ENCODE measurements at places on chromosomes 13 and 19.

GRCh38 chr19:42369433-42370067 lies 20.5 kb downstream of the CNFN start:
- no peak for ATAC-seq

- ATAC-seq: no peak
Measured at GRCh38 chr13:34578917-34579316, 363.2 kb upstream of the NBEA start.

DNA sequence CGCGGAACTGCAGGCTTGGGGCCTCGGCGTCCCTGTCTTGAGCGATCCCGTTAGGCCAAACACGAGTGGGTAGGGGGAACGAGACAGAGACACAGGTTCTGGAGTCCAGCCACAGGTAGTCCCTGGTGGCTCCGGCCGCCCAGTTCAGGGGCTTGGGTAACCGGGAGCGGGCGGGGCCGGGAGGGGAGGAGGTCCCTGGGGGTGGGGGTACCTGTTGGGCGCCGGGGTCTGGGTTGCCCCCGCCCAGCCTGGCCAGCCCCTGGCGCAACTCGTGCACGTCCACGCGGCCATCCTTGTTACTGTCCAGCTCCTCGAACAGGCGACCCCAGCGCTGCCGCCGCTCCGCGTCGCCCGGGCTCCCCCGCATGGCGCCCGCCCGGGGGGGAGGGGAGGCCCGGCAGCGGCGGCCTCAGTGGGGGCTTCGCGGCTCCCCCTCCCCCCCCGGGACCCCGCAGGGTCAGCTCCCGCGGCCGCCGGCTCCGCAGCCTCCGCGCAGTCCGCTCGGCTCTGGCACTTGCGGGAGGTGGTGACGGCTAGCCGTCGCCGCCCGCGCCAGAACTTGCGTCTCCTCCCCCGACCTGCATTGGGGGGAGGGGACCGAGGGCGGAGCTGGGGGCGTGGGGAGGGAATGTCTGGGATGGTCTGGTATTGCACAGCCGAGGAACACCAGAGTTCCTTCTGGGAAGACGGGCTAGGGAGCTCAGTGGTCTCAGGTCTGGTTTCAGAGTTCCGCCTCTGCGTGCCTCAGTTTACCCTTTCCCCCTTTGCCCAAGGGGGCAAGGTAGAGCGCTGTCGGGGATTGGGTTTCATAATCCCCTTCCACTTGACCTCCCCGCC lies at the start of gene SLC25A23:
Gene SLC25A23, minus strand, starts transcription at position 531 of the 837 bp plus-strand sequence. Its CDS starts 164 bp downstream, at position 367.
- ATAC-seq: peak; percentile 74

- peak; percentile 99 for ATAC-seq
Measured at GRCh38 chr13:32164622-32165268, 133.2 kb downstream of the FRY start.

DNA sequence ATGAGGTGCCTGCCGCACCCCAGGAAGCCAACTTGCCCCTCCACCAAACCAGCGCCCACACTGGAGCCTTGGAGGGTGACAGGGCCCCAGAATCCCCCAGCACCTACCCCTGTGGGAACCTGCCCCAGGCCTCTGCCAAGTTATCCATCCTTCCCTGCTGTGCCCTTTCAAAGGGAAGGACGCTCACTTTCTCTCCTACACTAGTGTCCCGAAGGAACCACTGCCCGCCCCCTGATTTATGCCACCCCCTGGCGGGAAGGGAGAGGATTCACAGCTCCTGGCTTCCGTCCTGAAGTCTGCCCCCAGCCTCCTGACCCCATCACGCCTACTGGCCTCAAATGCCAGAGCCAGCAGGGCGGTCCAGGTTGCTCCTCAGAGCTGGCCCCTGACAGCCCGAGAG lies 1.4 kb downstream of the EVI5L start:
- ATAC-seq: no peak

DNA sequence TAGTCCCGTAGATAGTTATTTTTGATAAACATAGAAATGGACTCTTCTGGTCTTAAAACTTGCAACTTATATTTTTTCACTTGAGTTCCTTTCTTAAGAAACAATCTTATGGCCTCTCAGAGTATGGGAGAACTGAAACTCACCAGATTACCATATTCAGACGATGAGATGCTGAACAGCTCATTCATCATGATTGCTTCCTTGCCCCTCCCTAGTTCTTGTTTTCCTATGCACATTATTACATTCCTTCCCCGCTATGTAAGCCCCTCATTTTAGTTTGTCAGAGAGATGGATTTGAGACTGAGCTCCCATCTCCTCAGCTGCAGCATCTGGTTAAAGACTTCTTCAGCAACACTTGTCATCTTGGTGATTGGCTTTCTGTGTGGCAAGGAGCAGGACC lies 158.5 kb downstream of the SLITRK6 start:
- ATAC-seq: no peak

DNA sequence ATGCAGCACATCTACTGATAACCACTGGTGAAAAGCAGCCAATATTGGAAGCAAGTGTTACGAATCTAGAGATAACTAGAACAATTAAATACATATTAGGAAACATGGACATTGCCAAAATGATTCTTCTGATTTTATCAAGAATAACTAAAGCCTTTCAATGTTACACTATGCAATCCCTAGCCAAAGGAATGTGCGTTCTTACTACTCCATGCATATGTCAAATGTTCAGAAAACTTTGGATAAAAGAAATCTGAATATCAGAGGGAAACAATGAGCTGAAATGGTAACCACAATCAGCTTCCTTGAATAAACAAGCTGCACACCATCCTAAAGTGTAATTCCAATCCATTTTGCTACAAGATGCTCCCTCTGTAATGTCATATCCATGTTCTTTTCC lies 951 bp upstream of the POSTN start:
- no peak for ATAC-seq

DNA sequence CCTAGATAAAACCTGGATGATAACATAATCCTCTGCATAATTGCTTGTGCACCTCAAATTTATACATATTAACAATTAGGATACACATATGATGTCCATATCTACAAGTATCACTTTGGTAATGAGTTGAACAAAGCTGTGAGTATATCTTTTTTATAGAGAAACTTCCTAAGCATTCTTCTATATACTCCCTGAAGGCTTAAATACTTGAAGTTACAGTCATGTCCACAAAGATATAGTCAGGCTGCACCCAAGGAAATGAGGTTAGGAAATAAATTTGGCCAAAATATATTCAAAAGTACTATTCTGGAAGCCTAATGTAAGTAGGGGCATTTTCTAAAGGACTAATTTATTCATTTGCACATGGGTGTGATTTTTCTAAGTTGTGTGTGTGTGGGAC lies 761.5 kb downstream of the PCDH9 start:
- no peak for ATAC-seq

GRCh38 chr19:19548915-19549759 lies 11.1 kb downstream of the CILP2 start:
- ATAC-seq: no peak

- ATAC-seq: peak; percentile 36
Measured at GRCh38 chr13:36674337-36675212, 755 bp downstream of the SERTM1 start.

DNA sequence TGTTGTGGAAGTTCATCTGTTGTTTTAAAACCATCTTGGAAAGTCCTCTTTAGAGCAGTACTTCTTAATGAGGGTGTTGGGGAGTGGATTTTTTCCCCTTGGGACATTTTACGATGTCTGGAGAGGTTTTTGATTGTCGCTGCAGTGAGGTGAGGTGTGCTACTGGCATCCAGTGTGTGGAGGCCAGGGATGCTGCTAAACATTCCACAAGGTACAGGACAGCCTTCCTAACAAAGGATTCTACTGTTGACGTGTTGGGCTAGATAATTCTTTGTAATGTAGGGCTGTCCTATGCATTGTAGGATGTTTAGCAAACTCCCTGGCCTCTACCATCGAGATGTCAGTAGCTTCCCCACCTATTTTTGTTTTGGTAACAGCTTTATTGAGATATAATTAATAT lies 33.3 kb downstream of the NAA16 start:
- ATAC-seq: no peak

- ATAC-seq: no peak
Measured at GRCh38 chr13:24718192-24718965, 38.2 kb downstream of the ATP12A start.

- ATAC-seq: no peak
Measured at GRCh38 chr13:99124046-99124400, 76.6 kb upstream of the UBAC2 start.

DNA sequence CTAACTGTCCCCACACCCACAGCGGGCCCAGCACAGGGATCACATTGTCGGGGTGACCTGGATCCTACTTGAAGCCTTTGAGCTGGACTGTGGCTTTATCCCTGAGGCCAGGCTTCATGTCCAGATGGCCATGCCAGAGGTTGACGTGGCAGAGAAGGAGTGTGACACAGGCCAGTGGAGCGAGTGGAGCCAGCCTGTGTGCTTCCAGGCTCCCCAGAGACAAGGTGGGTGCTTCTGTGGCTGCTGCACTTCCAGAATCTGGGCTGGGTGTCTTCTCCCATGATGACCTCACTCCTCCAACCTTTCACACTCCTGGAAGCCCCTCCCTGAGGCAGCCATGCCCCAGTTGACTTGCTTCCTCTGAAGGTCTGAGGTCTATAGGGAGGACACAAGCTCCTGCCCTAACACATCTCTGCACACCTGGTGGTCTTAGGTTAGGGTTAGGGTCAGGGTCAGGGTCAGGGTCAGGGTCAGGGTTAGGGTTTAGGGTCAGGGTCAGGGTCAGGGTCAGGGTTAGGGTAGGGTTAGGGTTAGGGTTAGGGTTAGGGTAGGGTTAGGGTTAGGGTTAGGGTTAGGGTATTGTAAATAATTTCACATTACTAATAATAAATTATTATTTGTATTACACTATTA lies 13.1 kb upstream of the MZF1 start:
- peak; percentile 27 for ATAC-seq

- no peak for ATAC-seq
Measured at GRCh38 chr13:77417897-77418296, 91.0 kb upstream of the MYCBP2 start.

DNA sequence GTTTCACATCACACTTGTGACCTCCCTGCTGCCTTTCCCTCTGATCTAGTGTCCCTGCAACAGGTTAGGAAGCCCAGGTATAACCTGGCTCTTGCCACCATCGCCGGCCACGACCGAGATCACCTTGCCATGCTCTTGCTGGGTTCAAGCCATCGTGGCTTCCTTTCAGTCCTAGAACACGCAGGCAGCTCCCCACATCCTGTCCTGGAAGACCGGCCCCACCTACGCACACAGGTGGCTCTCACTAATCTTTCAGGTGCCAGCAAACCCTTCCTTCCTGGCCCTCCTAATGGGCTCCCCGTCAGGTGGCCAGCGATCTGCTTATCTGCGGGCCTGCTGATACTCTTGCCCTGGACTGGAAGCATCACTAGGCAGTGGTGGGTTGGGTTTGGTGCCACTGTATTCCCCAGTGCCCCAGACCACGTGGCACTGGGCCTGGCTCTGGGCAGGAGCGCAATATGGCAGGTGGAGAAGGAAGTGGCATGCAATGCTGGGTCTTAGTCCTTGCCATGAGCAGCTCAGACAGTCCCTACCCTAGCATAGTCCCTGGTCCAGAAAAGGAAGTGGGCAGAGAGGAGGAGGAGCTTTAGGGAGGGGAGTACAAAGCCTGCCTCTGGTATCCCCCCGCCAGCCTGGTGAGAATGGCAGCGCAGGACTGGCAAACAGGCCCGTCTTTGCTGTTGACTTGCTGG lies 11.8 kb downstream of the PPP1R37 start:
- no peak for ATAC-seq

GRCh38 chr13:28329395-28330158 lies 165.4 kb downstream of the FLT1 start:
- ATAC-seq: peak; percentile 78

DNA sequence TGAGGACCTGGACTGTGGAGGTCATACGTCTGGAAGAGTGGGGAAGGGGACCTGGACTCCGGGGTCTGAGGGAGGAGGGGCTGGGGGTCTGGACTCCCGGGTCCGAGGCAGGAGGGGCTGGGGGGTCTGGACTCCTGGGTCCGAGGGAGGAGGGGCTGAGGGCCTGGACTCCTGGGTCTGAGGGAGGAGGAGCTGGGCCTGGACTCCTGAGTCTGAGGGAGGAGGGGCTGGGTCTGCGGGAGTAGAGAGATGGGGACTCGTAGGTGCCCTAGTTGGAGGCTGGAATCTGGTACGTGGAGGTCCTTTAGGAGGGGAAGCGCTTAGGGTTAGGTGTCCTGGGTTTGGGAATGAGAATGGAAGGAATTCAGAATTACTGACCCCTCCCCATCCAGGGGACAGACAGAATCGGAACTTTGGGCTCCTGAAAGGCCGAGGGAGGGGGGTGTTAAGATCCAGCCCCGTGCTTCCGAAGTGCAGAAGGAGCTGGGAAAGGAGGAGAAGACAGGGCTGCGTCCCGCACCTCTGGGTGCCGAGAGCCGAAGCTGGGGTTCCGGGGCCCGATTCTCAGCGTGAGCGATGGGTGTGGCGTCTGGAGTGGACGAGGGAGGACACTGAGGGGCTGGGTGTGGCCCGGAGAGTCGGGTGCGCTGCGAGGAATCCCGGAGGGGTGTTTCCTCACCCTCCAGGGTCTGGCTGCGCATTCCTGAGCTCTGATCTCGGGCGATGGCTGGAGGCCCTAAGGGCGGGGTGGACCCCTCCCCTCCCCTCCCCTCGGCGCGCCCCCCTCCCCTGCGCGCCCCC lies 608 bp downstream of the MYADM start:
- ATAC-seq: peak; percentile 43

- peak; percentile 94 for ATAC-seq
Measured at GRCh38 chr19:12639901-12640613, 26.5 kb downstream of the MAN2B1 start.

GRCh38 chr19:52258426-52258825 lies 11.0 kb upstream of the ZNF766 start:
- ATAC-seq: no peak

DNA sequence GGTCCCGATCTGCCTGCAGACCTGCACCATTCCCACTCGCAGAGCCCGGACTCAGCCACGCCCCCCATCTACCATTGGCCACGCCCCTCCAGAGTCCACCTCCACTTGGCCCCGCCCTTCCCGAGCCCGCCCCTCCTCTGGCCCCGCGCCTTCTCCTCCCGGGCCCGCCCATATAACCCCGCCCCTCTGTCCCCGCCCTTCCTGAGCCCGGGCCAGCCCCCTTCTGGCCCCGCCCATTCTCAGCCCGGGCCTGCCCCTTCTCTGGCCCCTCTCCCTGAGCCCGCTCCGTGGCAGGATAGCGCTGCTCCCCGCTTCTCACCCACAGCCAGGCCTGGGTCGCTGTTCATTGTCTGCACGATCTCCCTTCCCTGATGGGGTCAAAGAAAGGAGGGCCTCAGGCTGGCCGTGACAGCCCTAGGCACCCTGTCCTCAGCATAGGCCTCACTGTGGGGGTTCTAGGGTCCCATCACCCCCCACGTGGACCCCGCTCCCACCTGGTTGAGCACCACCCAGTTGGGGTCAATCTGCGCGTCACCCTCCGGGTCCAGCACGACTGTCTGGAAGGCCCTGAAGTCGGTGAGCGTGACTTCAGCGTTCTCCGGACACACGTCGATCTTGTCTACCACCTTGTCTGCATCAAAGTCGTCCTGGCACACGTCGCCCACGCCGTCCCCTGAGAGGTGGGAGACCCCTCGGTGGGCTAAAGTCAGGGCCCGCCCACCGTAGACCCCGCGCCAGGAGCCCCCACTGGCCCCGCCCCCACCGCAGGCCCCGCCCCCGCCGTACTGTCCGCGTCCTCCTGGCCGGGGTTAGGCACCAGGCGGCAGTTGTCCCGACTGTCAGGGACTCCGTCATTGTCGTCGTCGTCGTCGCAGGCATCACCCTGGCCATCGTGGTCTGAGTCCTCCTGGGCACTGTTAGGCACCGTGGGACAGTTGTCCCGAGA lies 5.7 kb downstream of the COMP start:
- peak; percentile 78 for ATAC-seq

- peak; percentile 93 for ATAC-seq
Measured at GRCh38 chr19:39671739-39672363, 16.1 kb downstream of the LGALS16 start.

GRCh38 chr13:30429235-30429634 lies 6.9 kb downstream of the UBE2L5 start:
- no peak for ATAC-seq

GRCh38 chr19:20423381-20424197 lies 142.0 kb downstream of the ZNF737 start:
- peak; percentile 44 for ATAC-seq

- ATAC-seq: no peak
Measured at GRCh38 chr19:45816236-45817009, 1.3 kb upstream of the RSPH6A start.
